Activated T-helper 17 cell treated with anti-CD3 and anti-CD28 coated beads, Interleukin-2, amount 50 U/mL, for 72 hours (primary cell): ENCODE measurements at places on chromosomes 7 and 10. TPM values are rescaled to one million over a fixed set of nuclear protein-coding genes. Genes with fewer than 3 reads are reported as not detected.

SSC4D gene
- total RNA-seq, result 0.61 TPM

DNA sequence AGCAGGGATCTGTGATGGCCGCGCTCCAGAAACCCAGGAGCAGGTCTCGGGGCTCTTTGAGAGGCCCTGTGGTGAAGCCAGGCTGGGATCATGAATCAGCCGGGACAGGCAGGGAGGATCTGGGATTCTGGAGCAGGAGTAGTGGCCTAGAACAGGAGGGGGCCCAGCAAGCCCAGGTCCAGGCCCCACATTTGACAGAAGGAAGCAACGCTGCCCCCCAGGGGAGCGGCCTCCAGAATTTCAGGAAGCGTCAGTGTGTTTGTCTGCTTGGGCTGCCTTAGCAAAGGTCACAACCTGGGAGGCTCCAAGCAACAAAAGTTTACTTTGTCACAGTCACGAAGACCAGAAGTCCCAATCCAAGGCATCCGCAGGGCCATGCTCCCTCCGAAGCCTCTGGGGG, 36.8 kb downstream of the CLRN3 start:
- no peak for ATAC-seq

- ATAC-seq, result no peak
Observed at GRCh38 chr7:19377611-19378344, 232.6 kb upstream of the FERD3L start.

GRCh38 chr10:75375838-75376237, 25.7 kb downstream of the ZNF503 start:
- ATAC-seq, result no peak

- ATAC-seq, result peak; percentile 28
Observed at GRCh38 chr7:7829667-7830066, 111.3 kb upstream of the RPA3 start.

DNA sequence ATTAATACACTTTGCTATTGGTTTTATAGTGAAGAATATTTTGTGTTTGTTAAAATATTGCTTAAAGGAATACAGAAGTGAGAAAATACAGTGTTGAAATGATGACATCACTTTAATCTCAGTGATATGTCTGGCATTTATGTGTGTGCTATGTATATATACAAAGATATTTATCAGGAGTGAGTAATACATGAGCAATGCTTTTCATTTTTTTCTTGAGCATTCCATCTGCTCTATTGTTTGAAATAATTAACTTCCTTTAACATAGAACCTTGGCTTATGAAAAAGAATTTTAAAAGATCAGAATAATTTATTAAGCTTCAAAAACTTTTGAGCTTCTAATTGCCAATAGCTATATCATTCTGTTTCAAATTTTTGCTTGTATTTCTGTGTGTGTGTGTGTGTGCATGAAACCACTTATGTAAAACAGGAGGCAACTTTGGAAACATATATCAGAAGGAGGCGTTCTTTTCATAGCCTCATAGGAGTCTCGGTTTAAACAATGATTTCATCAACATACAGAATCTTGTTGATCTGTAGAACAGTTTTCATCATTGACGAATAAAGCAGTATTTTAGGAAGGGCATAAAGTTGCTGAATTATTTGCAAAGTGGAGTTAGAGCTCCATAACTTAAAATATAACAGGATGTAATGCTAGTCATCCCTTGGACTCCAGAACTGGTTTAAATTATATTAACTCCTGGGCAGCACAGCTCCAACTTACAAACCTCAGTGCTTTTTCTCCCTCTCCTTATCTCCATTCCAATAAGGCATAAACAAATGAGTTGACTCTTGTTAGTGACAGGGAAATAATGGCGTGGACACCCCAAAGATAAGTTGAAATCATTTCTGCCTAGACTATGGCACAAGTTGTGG, 228.4 kb upstream of the DGKB start:
- ATAC-seq, result no peak

DNA sequence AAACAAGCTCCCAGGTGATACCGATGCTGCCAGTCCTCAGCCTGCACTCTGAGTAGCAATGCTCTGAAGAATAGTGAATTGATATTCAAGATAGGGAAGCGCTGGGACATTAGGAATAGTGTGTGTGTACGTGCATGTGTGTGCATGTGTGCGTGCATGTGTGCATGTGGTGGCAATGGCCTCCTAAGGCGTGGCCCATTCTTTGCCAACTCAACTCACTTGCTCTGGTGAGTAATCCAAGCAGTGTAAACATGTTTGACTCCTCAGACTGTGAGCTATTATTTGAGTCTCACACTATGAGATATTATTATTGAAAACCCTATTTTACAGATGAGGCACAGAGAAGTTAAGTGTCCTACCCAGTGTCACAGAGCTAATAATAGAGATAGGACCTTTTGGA, 186.6 kb downstream of the RAB11FIP2 start:
- no peak for ATAC-seq
